ENCODE measurements at places on chromosomes 6 and 20. TPM values are rescaled to one million over a fixed set of nuclear protein-coding genes. Genes with fewer than 3 reads are reported as not detected.

DNA sequence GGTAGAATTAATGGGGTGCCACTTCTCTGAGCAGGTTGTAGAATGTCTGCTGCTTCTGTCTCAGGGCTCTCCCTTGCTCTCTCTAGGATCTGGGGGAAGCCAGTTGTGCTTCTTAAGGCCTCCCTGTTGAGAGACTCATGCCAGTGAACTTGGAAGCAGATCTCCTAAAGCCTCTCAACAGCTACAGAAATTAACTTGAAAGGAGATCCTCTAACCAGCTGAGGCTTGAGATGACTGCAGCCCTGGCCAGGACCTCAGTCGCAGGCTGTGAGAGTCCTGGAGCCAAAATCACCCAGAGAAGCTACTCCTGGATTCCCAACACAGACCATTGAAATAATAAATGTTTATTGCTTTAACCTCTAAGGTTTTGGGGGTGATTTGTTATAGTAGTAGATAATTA lies 180.2 kb upstream of the MARCKS start:
- DNase-seq, result no peak

DNA sequence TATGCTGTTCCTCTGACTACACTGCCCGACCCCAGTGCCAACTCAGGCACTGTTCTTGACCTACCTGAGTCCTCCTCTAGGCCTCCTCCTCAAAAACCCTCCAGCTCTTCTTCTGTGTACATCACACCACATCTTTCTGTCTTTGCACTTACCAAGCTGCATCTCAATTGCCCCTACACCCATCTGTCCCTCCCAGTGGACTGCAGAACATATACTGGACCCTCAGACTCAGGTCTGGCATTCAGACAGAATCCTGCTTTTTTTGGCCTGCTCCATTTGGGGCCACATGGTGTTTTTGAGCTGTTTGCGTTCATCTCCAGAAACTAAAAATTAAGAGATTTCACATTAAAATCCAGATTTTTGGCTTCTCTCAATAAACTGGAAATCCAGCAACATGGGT lies 23.2 kb upstream of the YWHAB start:
- DNase-seq, result no peak

DNA sequence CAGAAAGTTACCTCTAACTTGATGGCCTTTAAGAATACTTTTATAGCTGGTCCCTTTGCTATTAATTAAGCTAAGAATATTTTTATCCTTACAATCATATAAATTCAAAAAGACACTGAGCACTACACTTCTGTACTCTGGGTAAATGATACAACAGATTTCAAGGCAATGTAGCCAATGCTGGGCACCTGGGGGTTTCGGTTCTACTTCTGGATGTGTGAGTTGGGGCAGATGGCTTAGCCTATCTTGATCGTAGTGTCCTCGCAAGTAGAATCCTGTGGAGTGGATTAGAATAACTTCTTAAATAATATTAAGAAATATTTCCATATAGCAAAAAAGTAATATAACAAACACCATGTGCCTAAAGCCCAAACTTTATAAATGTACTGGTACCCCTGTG lies 96.9 kb upstream of the NT5E start:
- no peak for DNase-seq

DNA sequence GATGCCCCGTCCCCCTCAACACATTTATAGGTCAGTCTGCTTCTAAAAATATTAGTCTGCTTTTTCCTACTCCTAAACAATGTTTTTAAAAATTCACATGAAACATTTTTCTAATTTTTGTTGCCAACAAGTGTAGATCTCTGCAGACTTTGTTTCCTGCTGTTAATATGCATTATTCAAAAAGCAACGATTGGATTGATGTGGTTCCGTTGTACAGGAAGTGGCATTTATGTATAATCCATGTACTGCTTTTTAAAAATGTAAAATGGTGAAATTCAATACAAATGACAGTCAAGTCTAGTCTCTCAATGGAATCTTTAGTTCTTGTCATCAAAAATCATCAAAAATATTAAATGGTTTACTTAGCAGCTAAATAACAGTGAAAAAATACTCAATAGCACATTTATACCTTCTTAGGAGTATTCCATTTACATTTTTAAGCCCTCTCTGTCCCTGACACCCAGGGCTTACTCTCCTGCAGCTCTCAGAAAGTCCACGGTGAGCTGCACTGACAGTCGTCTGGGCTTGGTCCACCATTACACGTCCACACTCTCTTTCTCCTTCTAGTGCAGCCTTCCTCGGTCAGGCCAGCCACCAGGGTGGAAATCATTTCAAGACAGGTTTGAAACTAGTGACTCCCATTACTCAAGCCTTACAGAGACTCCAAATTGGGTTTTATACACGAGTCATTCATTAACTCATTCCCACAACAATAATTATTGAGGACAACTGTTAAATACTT lies 211.5 kb downstream of the TMEM200A start:
- no peak for DNase-seq

Gene SNAP91
- 0.05 TPM for total RNA-seq

DNA sequence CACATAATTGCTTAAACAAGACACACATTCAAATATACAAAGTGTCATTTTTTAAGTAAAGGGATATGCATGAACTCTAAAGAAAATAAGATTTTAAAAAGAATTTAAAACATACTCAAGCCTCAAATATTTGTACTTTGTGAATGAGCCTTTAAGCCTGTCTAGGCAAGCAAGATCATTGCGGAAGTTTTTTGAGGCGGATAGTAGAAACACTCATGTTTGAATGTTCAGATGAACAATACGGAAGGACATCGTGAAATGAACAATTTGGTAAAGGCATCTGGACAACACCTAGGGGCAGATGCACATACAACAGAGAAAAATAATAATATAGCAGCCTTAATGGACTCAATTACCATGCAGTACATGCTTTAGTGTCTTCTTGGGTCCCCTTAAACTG lies 928.9 kb downstream of the TFAP2A start:
- no peak for DNase-seq

Gene ENPP4
- 2.1 TPM for total RNA-seq

- DNase-seq, result no peak
Observed at GRCh38 chr6:31478186-31478950, 19.6 kb upstream of the MICB start.

GRCh38 chr6:144657691-144658090 lies 372.6 kb downstream of the UTRN start:
- DNase-seq, result no peak

DNA sequence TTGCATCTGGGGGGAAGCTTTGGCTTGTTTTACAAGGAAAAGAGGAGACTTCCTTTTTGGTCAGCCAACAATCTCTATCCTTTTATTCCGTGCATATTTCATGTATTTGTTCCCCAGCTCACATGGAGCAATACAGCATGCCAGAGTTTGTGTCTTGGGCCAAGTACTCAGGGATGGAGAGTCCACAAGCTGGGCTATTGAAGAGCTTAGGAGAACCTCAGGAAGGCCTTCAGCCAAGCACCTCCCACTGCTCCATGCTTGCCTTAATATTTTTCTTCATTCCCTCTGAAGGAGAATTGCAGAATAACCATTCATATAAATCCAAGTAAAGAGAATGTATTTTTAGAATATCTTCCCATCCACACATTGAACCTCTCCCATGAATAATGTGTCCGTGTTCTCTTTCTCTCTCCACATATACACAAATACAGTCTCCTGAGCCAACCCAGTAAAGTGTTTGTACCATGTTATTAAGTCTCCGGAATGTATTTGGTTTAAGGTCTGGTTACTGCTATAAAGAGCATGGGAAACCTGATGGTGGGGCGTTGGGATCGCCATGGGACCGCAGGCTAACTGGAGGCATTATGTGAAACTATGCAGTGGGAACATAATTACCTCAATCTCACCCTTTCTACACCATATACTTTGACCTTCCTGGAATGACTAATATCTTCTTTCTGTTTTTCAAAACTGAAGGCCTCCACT lies 3.0 kb downstream of the LAMA4 start:
- no peak for DNase-seq

Gene OSTM1
- total RNA-seq, result 194 TPM

DNA sequence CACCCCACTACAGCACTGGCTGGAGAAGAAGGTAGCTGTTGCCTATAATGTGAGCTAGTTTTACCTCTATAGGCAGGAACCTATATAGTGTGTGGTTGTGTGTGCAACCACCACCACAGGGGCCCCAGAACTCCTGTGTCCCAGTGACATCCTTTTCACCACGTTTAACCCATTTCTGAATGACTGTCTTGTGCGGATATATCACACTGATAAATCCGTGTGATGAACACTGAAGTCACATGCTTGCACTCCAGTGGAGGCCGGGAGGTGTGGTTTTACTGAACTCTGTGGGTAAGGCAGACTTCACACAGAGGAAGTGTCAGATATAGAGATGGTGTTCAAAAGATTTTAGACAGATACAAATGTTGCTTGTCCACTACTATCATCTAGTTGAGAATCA lies 32.5 kb downstream of the SDHAF4 start:
- no peak for DNase-seq

DNA sequence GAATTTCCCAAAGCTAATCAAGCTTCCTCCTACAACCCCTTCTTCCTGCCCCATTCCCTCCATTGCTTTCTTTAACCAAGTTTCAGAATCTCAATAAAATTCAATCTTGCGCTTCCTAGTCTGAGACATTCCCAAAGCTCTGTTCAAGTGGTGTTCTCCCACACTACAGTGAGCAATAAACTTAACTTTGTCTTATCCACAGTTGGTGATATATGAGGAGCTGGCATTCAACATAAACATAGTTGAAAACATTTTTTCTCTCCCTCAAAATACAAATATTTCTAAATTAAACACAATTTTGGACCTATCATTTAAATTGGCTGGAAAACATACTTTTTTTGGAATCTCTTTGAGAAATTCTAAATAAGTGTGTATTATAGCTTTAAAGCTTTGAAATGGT lies 129.7 kb upstream of the HMGCLL1 start:
- no peak for DNase-seq

DNA sequence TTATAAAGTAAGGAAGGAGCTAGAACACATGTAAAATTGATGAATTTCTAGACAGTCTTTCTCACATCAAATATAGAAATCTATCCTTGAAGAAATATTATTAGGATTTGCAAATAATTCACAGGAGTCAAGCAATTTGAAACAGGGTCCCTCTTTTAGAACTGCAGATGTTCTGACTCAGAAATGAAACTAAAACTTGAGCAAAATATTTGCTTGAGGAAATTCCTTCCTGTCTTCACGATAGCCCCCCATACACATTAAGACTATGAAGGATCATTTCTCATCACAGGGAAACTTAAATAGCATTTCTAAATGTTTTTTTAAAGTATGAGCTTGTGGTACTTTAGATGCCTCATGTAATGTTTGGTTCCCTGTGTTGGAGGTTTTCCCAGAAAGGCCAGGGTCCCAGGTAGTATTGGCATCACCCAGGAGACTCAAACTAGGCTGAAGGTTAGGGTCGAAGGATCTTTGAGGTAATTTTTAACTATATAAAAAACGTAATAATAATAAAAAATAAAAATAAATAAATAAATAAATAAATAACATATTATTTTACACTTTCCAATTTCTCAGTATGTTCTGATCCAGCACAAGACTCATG lies 144.0 kb upstream of the TBX18 start:
- no peak for DNase-seq

Gene SPINT3
- not detected for total RNA-seq

Gene CD40
- total RNA-seq, result not detected

Gene ARMH2
- not detected for total RNA-seq

Gene PFDN6
- 143 TPM for total RNA-seq

- peak; percentile 46 for DNase-seq
Observed at GRCh38 chr6:108966855-108967755, 118.9 kb downstream of the ARMC2 start.

Gene AIF1
- not detected for total RNA-seq

GRCh38 chr6:156699017-156699421 lies 78.2 kb upstream of the ARID1B start:
- DNase-seq, result no peak

Gene FOXS1
- total RNA-seq, result not detected

Gene IL17A
- not detected for total RNA-seq

- DNase-seq, result no peak
Observed at GRCh38 chr20:53905019-53905819, 165.2 kb downstream of the BCAS1 start.

Gene TBXT
- not detected for total RNA-seq

DNA sequence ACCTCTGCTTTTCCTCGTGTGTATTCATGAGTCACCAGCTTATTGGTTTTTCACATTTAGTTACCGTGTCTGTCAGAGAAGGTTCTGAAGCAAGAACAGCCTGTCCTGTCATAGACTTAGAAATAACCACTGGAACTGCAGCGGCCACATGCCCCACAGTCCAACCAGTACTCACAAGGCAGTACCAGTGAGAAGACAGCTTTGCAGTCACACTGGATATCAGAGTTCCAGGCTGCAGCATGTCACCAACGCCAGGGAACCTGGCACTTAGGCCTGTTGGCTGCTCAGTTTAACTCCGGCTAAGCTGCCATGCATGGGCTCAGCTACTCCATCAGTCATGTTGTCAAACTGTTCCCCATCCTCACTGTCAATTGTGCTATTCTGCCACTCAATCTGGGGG lies 40.1 kb downstream of the ADNP start:
- no peak for DNase-seq

DNA sequence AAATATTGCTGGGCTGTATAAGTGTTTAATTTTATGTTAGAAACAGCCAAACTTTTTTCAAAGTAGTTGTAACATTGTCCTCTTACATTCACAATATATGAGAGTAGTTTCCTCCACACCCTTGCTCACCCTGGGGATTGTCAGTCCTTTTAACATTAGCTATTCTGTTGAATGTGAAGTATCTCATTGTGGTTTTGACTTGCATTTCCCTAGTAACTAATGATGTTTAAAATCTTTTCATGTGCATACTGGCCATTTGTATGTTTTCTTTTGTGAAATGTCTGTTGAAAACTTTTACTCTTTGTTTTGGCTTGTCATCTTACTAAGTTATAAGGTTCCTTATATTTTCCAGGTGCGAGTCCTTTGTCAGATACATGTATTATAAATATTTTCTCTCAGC lies 32.9 kb downstream of the TRIM38 start:
- DNase-seq, result peak; percentile 38

Gene TP53RK
- total RNA-seq, result 56.6 TPM

GRCh38 chr20:31841928-31842327 lies 3.5 kb downstream of the FOXS1 start:
- no peak for DNase-seq

Gene FOXP4
- 1.2 TPM for total RNA-seq

DNA sequence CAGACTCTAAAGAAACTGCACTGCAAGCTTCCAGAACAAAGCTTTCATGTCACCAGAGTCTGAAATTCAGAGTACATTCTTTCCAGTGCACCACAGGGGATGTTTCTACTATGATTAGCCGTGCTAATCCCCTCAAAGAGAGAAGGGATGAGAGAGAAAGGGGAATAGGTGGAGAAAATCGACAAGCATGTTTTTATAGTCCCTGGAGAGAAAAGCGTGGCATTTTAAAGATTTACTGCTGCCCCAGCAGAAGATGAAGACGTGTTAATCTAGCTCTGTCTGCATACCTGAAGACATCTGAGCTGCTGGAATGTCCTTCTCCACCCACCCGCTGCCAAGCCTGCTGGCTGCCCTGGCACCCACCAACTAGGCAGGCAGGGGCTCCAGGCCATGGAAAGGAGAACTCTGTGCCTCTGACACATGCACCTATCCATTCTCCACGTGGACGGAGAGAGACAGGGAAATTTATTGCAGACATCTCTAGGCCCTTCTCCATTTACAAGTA lies 4.1 kb downstream of the MYLK4 start:
- no peak for DNase-seq

Data from SK-MEL-5 (cell line).